ENCODE measurements at places on chromosomes 3 and 15.

GRCh38 chr3:196222876-196223595, 6.7 kb downstream of the SLC51A start:
- no peak for DNase-seq

DNA sequence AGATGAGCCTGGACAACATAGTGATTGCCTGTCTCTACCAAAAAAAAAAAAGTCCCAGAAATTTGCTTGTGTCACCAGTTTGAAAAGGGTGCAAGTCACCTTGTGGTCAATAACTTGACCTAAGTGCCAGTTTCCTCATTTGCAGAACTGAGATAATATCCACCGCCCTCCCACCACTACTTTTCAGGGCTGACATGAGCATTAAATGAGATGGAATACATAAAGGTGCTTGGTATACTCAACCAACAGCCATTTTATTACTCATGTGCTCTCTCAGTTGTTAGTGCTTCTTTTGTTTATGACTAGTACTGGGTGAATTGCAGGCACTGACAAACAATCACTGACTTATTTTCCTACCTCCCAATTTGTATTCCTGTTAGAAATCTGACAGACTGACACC, 340.5 kb upstream of the SATB1 start:
- no peak for DNase-seq

GRCh38 chr15:60917461-60918145, 311.5 kb downstream of the RORA start:
- no peak for DNase-seq

GRCh38 chr3:135050536-135050935, 255.5 kb downstream of the EPHB1 start:
- DNase-seq: no peak

DNA sequence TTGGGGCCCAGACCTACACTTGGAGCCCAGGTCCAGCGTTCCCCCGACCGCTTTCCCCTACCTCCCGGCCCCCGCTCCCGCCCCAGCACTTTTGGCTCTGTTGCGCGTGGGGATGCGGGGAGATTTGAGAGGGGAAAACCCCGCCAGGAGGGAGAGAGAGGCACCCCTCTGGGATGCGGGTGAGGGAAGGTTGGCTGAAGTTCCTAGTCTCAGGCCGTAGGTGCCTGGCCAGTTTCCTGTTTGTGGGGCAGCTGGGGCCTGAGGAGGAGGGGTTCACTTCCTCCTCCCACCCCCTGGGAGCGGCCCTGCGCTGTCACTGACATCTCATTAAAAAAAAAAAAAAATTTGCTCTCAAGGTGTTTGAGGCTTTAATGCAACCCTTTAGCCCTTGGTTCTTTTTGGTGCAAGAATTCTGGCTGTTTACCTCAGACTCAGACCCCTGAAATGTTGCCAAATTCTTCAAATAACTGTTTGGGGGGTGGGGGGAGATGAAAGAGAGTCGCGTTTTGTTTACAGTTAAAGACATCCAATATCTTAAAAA, 2.6 kb downstream of the FAM43A start:
- no peak for DNase-seq

DNA sequence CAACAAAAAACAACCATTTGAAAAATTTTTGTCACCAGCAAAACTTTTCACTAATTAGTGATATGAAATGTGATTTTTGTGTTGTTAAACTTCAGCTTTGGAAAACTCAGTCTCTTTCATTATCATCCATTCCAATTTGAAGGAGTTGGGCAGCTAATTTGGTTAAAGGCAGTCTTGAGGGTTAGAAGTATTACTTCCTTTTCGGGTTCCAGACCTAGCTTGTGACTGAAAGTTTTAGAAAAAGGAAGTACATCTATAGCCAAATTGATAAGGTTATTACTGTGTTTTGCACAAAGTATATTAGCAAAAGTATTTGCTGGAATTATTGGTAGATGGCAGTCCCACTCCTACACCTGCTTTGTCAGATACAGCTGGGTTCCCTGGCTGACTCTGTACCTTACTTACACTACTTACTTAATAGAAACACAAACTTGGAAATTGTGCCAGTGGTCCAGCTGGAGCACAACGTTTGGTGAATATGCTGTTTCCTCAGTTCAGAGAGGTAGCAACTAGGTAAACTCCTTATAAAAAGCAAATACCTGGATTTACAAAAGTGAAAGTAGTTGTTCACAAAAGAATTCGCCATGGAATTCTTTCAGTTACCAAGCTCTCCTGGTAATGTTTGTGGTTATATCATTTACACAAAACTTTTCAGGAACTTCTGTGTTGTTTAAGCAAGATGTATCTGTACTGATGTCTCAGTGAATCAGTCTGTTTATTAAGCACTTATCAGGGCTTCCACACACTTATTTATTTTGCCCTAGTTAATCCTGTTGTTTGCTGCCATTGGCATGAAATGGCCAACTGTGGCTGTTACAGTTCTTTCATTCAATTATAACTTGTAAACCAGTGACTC, 31.6 kb downstream of the TIPARP start:
- DNase-seq: no peak

DNA sequence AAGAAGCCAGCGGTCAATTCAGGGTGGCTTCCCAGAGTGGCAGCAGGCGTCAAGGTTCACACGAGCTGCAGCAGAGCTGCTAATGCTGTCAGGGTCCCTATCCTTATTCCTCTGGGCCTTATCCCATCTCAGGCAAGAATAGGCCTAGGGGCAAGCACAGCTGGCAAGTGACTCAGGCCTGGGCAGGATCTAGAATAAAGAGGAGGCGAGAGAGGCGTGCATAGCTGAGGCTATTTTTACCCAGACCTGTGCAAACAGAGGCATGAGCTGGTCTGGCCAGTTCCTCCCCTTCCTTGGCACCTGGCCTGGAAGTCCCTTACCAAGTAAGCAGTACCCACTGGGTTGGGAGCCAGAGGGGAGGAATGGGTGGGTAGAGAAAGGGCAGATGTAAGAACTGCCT, 12.2 kb upstream of the VIPR1 start:
- no peak for DNase-seq

- no peak for DNase-seq
These were observed 11.3 kb downstream of the NBEAL2 start for GRCh38 chr3:46990573-46991374.

- no peak for DNase-seq
These were observed 97.5 kb upstream of the PLXNA1 start for GRCh38 chr3:126885425-126885824.

DNA sequence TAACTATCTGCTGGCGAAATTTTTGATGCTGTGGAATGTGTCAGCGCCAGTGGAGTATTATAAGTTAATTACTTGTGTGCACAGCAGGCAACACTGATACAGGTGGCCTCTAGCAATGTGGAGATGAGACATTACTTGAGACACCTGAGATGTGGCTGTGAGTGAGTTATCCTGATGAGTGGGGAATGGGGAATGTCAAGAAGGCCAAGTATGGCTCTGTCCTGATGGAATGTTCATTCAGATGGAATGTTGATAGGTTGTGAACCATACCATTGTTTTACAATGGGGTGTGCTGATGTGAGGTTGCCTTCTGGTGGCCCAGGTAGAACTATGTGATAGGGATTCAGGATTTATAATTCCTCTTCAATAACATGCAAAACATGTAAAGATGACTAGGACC, 404.8 kb downstream of the PTPRG start:
- no peak for DNase-seq

GRCh38 chr15:56242576-56243162, 1.0 kb downstream of the RFX7 start:
- DNase-seq: no peak

DNA sequence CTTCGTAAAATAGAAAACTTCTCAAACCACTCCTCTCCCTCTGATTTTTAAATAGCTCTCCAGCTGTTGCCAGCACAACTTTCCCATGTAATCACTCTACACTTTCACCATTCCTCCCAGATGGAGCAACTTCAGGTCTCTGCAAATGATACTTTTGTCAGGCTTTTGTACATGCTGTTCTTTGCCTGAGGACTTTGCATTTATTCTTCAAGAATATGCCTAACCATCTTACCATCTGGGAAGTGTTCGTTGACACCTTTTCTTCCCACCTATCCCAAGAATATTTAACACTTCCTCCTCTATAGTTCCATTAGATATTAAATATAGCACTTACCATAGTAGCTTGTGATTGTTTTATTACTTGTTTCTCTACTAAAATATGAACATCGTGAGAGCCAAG, 703.7 kb downstream of the CADM2 start:
- no peak for DNase-seq

GRCh38 chr3:2898591-2899353, 211.4 kb downstream of the IL5RA start:
- DNase-seq: no peak

GRCh38 chr3:13301286-13301987, 118.7 kb downstream of the NUP210 start:
- DNase-seq: no peak

- peak; percentile 51 for DNase-seq
These were observed 18.0 kb upstream of the RYR3 start for GRCh38 chr15:33292717-33293307.

DNA sequence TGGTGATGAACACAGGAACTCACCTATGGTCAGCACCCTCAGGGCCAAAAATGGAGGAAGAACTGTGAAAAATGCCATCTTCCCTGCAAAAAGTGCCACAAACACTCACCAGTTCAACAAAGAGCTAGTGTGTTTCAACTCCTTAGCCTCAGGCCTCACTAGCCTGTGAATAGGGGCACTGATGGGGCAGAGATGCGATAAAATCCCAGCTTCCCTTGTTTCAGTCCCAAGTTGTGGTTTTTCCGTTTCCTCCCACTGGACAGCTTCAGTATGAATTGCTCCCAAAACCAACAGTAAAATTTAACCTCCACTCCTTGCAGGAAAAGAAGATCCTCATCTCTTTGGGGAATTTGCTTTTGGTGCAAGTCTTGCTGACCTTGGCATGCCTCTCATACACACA, 117.4 kb upstream of the ADAMTS9 start:
- DNase-seq: no peak

GRCh38 chr15:81475471-81475870, 101.5 kb upstream of the TMC3 start:
- no peak for DNase-seq

Measured in stimulated activated effector memory CD8-positive, alpha-beta T cell treated with anti-CD3 and anti-CD28 coated beads, Interleukin-12 subunit alpha, Interleukin-12 subunit beta, amount 100 ng/mL, for 72 hours (primary cell).